Activated B cell treated with CpG ODN at 0.5 μM for 24 hours (primary cell): ENCODE measurements at places on chromosomes 3 and 15. TPM values are rescaled to one million over a fixed set of nuclear protein-coding genes. Genes with fewer than 3 reads are reported as not detected.

GRCh38 chr3:9994086-9994844 is 7.6 kb upstream of the EMC3 start:
- DNase-seq: no peak

DNA sequence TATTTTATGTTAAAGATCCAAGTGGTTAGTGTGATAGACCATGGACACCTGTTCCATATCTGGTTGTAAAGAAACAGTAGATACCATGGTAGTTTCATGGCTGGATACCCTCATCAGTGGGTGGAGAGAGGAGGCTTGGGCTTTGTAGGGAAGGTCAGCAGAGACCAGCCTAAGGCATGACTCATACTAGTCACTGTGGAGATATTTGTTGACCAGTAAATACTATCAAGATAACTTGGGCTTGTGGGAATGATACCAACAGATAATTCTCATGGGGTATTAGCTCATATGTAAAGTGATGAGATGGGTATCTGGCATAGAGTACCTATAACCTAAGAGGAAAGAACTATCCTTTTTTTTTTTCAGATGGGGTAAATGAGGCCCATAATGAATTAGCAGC is 354.5 kb downstream of the CACNA2D3 start:
- DNase-seq: no peak

- DNase-seq: no peak
Observed at GRCh38 chr3:54641226-54642014, 286.4 kb downstream of the LRTM1 start.

DNA sequence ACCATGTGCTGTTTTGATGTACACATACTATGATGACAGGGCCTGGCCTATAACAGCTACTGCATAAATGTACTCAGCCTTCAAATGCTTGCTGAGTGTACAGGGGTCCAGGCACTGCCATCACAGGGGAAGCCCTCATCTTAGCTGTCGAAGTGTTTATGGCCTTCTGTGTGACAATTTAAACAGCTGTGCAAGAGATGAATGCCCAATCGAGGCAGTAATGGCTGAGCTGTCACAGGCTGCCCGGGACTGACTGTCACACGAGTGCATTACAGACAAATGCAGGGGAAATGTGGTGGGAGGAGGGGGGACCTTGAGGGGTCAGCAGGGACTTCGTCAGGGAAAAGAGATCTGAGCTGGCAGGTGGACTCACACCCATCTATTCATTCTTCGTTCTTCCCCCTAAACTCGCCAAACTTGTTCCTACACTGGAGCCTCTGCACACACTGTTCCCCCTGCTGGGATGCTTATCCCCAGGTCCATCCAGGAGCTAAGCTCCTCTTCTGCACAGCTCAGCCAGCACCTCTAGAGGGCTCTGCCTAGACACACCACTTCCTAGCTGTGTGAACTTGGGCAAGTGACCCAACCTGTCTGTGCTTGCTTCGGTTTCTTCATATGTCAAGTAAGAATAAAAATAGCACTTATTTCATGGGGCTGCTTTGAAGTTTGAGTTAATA is 156.2 kb upstream of the IQSEC1 start:
- DNase-seq: no peak

DNA sequence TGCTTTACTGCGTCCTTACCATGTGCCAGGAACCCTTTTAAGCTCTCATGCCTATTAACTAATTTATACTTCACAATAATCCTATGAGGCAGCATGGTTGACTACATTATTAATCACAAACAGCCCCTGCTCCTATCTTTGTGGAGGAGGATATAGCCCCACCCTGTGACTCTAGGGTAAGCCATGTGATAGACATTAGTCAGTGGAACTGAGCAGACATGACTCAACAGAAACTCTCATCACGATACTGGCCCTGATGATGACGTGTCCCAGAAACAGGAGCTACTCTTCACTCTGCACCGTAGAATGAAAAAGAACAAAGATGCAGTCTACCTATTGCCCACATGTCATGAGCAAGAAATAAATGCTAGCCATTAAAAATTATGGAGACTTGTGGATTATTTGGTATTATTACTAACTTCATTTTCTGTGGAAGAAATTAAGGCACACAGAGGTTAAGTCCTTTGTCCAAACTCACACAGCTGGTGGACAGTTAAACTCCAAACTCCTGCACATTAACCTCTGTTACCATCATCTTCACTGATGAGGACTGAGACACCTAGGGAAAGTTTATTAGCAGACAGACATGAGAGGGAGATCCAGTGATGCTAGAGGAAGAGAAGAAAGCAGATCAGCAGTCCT is 51.2 kb downstream of the CFAP20DC start:
- no peak for DNase-seq

DNA sequence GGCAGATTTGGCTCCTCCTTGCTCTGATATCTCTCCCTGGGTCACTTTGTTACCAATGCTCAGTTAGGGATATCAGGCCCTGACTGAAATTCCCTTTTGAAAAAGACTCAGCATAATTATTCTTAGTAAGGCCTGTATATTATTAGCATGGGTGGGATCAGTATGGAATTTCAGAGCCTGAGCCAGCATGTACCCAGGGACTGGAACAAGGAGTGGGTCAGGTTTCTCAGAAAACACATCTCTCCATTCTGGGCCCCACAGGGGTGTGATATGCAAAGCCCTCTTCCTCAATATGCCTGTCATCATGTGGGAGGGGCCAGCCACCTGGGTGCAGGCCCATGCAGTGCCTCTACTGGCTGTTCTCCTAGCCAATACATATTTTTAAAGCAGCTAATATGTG is 423.2 kb downstream of the EPHB1 start:
- DNase-seq: no peak

DNA sequence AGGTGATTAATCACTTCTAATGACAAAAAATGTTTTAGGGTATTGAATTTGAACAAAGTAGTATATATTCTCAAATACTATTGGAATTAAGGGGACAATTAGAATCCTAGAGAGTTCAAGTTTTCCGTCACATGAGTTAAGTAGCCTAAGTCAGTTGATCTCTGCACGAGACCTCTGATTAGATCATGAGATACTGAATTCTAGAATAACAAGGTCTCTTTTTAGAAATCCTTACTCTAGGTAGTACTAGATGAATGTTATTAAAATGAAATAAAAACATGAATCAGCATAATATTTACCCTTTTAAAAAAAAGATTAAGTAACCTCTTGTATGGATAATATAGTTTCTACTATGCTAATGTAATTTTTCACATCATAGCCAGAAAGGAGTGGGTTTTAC is 43.4 kb downstream of the MYO5A start:
- no peak for DNase-seq

DNA sequence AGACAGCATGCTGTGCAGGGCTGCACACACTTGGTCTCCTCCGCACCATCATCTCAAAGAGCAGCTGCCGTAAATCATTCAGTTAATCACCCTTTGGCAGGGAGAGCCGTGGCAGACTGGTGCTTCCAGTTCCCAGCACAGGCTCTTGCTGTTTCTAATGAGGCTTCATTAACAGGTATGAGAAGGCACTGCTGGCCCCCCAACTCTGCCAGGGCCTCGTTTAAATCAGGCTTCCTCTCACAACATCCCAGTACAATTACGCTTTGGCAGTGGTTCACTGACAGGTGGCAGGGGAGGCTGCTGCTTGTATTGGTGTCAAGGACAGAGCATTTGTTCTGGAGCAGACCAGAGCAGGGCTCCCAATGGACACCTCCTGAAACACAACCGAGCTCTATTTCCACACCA is 77.1 kb downstream of the BFSP2 start:
- DNase-seq: no peak

DNA sequence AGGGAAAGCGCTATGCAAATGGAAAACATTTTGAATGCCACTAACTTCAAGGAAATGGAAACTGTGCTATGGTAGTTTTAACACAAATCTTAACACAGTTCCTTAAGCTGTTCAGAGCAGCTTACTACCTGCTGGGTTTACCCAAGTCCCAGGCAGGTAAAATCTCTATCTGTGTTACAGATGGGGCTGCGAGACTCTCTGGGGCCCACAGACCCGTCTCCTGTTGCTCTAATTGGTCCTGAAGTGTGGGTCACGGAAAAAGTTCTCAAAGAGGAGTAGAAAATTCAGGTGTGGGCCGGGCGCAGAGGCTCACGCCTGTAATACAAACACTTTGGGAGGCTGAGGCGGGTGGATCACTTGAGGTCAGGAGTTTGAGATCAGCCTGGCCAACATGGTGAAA is 16.9 kb upstream of the ZFYVE19 start:
- no peak for DNase-seq

DNA sequence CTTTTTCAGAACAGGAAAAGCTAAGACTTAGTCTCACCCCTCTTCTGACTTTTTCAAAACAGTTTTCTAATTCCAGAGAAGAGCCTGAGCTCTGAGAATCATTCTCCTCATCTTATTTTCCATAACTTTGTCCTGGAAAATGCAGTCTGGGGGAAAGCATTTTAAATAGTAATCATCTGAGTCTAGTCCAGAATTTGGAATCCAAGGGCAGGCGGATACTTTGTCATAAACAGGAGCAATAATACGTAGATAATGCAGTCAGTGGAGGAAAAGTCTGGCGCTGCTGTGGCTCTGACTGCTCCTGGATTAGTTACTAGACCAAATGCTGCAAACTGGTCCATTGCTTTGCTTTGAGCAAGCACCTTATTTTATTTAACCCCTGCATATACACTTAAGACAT is 285.0 kb downstream of the THSD4 start:
- DNase-seq: no peak

DNA sequence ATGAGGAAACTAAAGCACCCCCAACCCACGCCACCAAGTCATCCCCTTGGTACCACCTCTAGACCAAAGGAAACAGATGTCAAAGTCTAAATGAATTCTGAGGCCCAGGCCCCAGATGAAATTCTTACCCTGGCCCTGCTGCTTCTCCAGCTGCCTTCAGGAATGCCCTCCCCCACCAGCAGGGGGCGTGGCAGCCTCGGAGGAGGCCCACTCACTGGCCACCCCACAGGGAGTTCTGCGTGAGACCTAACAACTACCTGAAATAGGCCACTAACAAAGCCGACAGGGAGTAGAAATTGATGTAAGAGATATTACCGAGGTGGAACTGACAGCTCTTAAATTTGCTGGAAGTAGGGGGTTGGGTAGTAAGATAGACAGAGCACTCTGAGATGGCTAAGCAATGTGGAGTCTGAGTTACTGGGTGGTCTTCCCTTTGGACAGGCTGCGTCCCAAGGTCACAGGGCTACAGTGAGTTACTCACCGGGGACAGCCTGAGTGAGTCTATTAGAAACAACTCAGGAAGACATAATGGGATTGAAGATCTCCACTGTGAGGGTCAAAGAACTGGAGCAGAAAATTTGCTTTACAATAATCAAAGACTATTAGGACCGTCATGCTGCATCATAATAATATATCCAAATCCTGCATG is 240.7 kb downstream of the SHOX2 start:
- DNase-seq: peak; percentile 20

- DNase-seq: no peak
Observed at GRCh38 chr15:60633426-60633968, 154.6 kb upstream of the ICE2 start.

GRCh38 chr3:172749230-172749965 is 1.1 kb upstream of the ECT2 start:
- no peak for DNase-seq

GRCh38 chr3:18481946-18482548 is 56.9 kb upstream of the SATB1 start:
- no peak for DNase-seq

GRCh38 chr15:72237029-72237852 is 6.3 kb upstream of the PKM start:
- no peak for DNase-seq

DNA sequence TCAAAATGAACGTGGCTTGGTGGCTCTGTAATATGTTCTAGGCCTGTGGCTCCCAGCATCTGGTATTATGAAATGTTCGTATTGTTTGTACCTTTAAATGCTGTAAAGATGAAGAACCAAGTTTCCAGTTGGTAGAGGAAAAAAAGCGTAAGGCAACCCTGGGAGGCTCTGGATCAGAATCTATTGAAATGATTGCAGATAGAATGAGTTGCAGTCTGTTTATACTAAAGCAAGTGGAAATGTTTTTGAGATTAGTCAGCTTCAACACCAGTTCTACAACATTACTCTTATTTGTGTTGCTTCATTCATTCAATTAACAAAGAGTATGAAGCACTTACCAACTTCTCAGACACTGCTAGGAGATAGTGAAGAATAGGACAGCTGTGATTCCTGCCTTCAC is 5.3 kb downstream of the ARL6IP5 start:
- no peak for DNase-seq

DNA sequence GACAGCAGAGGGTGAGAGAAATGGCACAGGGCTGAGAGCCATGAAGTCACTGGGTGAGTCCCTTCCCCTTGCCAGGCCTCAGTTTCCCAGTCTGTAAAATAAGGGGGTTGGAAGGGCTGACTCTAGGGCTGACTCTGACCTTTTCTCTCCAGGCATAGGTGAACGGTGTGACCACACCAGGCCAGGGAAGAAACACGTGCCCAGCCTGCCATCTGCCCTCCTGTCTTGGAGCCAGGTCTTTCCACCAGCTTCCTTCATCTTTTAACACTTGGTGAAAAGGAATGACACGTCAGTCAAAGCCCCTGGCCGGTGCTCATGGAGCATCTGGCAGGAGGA is 74.4 kb downstream of the CPN2 start:
- DNase-seq: no peak

GRCh38 chr3:113051302-113051711 is 60.5 kb downstream of the GTPBP8 start:
- peak; percentile 68 for DNase-seq

DNA sequence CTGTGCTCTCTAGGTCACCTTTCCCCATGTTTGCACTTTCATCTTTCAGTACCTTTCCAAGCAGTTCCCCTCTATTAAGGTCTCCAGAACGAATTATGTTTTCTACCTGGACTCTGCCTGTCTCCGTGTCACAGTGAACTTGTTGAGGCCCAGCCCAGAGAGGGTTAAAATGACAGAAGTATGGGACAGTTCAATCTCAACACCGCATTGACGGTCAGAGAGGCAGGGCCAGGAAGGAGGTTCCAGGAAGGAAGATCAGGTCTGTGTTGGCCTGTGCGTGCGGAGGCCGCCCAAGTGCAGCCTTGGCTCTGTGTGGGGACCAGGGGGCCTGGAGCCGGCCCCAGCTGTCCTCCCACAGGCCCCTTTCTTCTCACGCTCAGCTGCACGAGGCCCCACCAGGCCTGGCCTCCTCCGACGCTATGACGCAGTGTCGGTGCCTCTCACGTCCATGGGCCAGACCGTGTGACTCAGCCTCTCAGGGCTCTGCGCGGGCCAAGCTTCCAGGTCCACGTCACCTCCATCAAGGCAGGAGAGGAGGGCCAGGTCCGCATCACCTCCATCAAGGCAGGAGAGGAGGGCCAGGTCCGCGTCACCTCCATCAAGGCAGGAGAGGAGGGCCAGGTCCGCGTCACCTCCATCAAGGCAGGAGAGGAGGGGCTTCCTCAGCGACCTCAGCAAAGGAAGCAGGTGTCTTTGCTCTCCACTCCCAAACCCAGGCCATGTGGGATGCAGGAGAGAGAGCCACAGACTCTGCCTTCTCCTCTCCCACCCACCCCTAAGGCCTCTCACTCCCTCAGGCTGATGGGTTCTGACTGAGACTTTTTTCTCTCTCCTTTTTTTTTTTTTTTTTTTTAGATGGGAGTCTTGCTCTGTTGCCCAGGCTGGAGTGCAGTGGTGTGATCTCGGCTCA is 83.1 kb downstream of the CPN2 start:
- DNase-seq: no peak

Gene CIB2
- 3.5 and 3.7 TPM in 2 replicates for total RNA-seq

Gene ARIH2
- total RNA-seq: 96.6 and 112 TPM in 2 replicates

Gene CRYBG3
- 1.5 TPM in 2 replicates for total RNA-seq

Gene RARRES1
- not detected in 2 replicates for total RNA-seq

Gene AGBL1
- not detected in 2 replicates for total RNA-seq

Gene PAK6
- total RNA-seq: 0.34 and 0.40 TPM in 2 replicates

Gene PLSCR5
- not detected in 2 replicates for total RNA-seq

Gene NANOGP8
- 0.47 TPM in 1 of 2 replicates, not detected in the other for total RNA-seq

Gene CCR9
- total RNA-seq: 0.44 and 0.84 TPM in 2 replicates

Gene MAP3K13
- total RNA-seq: 10.5 and 10.6 TPM in 2 replicates

Gene ARGFX
- total RNA-seq: not detected in 2 replicates

Gene CLDN1
- total RNA-seq: not detected in 2 replicates
